Right cardiac atrium (tissue), 5 donors: ENCODE measurements at places on chromosomes 3 and 15. TPM values are rescaled to one million over a fixed set of nuclear protein-coding genes. Genes with fewer than 3 reads are reported as not detected.

CELSR3 gene
- 0.32 TPM for total RNA-seq

SLC28A1 gene
- 0.42 TPM for total RNA-seq

- no peak for DNase-seq
Measured at GRCh38 chr15:47409600-47409999, 307.7 kb upstream of the SEMA6D start.

ERICH6 gene
- 0.35 TPM for total RNA-seq

GRCh38 chr3:106347350-106347749 is 478.5 kb upstream of the CBLB start:
- DNase-seq, result no peak

DNA sequence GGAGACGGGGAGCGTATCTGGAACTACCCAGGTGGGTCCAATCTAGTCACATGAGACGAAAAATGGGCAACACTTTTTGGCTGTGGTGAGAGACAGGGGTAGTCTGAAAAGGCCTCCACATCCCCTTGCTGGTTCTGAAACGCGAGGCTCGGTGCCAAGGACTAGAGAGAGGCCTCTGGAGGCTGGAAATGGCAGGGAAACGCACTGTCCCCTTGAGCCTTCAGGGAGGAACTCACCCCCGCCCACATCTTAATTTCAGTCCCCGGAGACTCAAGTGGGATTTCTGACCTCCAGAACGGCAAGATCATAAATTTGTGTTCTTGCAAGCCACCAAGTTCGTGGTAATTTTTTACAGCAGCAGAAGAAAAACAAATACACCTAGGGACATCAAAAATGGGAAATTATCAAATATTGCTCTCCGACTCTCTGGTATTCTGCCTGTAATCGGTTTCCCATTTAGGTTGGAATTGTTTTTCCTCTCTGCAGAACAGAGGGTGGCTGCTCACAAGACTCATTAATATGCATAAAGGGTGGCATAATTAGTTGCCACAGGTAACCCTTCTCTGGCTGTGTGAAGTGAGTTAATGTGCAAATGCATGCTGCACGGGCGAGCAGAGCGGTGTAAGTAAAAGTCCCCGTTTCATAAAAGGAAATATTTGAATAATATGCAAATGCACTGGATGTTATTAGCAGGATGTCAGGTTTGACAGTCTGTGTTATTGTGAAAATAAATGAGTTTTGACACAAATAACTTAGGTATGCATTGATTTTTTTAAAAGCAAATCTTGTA is 185.7 kb downstream of the ARRDC4 start:
- no peak for DNase-seq

GRCh38 chr3:175274056-175274455 is 414.9 kb downstream of the NAALADL2 start:
- no peak for DNase-seq

GRCh38 chr3:124372775-124373174 is 357.5 kb upstream of the UMPS start:
- no peak for DNase-seq

DNA sequence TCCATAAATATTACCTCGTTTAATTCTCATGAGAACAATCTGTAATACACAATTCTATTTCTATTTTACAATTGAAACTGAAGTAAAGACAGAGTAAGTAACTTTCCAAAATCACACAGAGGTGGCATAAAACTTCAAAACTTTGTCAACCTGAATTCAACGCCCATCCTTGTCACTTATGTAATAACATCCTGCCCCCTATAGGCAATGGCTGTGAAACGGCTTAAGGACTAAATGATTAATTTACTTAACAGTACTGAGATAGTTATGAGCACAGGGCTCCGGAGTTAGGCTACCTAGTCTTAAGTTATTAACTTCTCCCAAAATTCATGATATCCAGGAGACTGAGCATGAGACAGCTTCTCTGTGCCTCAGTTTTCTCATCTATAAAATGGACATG is 293.1 kb upstream of the CHRM5 start:
- no peak for DNase-seq

RTP1 gene
- not detected for total RNA-seq

- DNase-seq, result no peak
Measured at GRCh38 chr3:93989241-93989640, 9.3 kb downstream of the ARL13B start.

DNA sequence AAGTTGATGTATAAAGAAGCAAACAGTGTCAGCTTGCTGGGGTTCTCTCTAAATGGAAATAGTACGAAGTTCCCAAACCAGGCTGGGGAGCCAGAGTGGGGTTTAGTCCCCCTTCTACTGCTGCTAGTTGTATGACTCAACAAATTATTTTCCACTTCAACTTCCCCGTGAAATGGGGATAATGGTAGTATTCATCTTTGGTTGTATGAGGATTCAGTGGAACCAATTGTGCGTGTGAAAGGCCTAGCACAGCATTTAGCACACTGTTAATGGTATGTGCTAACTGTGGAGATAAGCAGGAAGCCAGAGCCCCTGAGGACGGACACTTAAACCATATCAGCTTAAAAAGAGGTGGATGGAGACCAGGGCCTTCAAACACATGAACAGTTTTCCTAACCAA is 4.2 kb downstream of the SORD start:
- no peak for DNase-seq

GRCh38 chr3:18099611-18100010 is 325.5 kb downstream of the SATB1 start:
- no peak for DNase-seq

GRCh38 chr3:72891053-72891855 is 3.4 kb downstream of the GXYLT2 start:
- peak; percentile 86 for DNase-seq

GRCh38 chr3:141677701-141678100 is 60.4 kb upstream of the RNF7 start:
- DNase-seq, result no peak

SCN11A gene
- not detected for total RNA-seq

ZNF385D gene
- total RNA-seq, result 1.8 TPM

GRCh38 chr15:67941648-67942310 is 101.9 kb upstream of the RNU6-1 start:
- no peak for DNase-seq

GRCh38 chr3:95715128-95715527 is 1099.3 kb upstream of the EPHA6 start:
- DNase-seq, result no peak

DNA sequence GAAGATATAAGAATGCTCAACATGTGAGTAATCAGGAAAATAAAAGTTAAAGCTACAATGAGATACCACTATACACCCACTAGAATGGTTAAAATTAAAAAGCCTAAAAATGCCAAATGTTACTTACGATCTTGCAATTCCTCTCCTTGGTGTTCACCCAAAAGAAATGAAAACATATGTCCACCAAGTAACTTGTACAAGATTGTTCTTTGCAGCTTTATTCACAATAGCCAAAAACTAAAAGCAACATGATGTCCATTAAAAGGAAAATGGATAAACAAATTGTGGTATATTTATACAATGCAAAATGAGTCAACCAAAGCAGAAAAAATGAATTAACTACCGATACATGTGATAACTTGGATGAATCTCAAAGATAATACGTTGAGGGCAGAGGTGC is 301.6 kb upstream of the THBS1 start:
- DNase-seq, result no peak

CYP8B1 gene
- total RNA-seq, result not detected

DNA sequence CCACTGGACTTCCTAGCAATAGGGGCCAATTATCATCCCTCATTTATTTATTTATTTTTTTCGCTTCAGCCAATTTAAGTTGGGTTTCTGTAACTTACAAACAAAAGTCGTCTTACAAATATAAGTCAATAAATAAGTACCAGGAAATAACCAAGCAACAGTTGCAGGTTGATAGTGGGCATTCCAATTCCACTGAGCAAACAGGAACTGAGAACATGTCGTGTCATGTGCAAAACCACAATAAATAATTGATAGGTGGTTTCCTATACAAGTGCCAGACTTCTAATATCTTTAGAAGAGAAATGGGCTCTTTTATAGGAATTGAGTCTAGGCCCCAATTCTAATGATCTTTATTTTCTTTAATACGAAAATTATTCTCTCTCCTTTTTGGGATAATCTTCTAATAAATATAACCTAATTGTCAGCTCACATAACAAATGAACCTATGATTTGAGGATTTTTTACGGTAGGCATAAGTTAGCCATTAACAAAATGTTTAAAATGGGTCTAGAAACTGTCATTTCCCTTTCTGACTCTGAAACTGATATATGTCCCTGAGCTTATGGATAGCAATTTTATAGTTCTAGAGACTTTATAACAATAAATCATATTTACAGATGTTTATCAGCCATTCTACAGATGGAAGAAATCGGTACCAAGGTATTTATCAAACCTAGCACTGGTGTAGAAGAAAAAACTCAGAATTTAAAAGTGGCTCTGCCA is 571.8 kb downstream of the FOXP1 start:
- DNase-seq, result no peak

DNA sequence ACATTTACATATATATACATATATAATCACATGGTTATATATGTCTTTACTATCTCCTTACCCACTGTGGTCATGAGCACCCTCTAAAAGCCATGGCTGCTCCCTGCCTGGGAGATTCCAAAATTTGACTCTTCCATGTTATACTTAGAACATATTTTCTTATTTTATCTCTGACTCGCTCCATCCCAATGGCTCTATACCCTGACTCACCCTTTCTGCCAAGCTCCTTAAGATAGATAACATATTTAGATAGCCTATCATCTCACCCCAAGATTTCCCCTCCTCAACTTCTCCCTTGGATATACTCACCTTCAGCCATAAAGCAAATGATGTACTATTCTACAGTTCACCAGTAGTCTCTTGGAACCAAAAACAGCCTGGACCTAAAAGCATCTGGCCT is 65.1 kb downstream of the CD200R1L start:
- no peak for DNase-seq

- peak; percentile 86 for DNase-seq
Measured at GRCh38 chr3:156151824-156152428, 31.5 kb downstream of the KCNAB1 start.

DNA sequence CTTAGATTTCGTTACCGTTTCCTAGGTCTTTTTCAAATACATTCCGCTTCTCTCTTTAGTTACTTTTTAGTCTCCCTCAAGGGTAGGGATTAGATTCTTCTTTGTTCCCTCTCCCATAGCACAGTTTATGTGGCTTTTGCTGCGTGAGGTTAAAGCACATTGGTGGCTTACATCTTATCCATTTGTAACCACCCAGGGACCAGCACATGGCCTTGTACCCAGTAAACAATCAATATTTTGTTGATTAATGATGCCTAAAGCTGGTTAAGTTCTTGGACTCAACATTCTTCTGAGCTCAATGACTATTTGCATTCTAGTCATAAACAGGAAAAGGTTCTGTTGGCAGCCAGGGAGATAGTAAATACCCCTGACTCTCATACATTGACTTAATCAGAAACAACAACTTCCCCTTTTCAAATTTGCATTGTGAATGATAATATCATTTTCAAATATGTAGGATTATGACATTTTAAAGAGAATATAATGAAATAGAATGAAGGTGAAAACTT is 60.2 kb downstream of the CACNA1D start:
- DNase-seq, result no peak

GRCh38 chr3:181518222-181518621 is 193.5 kb upstream of the SOX2 start:
- no peak for DNase-seq

SV2B gene
- total RNA-seq, result 1.5 TPM

C3orf20 gene
- not detected for total RNA-seq

ARGFX gene
- total RNA-seq, result not detected

CORO2B gene
- 5.8 TPM for total RNA-seq

- DNase-seq, result peak; percentile 71
Measured at GRCh38 chr15:89828281-89829145, 13.9 kb upstream of the ANPEP start.

GRCh38 chr3:183303690-183304089 is 50.6 kb downstream of the B3GNT5 start:
- DNase-seq, result no peak

GRCh38 chr3:35549690-35550089 is 89.6 kb upstream of the ARPP21 start:
- peak; percentile 46 for DNase-seq

- no peak for DNase-seq
Measured at GRCh38 chr3:107986505-107986904, 104.3 kb downstream of the CD47 start.
